CMK (cell line): ENCODE measurements at places on chromosomes 2 and 18.

DNA sequence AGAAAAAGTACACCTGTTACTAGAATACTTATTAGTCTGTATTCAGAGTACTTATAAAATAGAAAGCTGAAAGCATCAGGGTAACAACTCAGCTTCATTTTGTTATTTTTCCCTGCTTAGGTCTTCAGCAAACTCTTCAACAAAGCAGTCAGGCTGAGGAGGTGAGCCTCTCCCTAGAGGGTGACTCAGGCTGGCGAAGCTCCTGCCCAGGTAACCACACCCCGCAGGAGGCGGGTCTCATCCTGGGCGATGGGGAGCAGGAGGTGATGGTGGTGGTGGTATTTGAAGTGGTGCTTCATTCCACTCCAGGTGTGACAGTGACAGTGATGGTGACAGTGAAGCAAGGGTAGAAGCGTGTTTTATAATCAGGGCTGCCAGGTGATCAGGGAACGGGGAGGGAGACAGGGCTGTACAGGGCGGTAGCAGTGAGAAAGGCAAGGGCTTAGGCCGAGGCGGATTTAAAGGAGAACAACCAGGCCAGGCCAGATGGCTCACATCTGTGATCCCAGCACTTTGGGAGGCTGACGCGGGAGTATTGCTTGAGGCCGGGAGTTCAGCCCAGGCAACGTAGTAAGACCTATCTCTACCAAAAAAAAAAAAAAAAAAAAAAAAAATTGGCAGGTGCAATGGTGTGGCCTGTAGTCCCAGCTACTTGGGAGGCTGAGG lies 127.1 kb downstream of the SOCS6 start:
- DNase-seq: no peak

DNA sequence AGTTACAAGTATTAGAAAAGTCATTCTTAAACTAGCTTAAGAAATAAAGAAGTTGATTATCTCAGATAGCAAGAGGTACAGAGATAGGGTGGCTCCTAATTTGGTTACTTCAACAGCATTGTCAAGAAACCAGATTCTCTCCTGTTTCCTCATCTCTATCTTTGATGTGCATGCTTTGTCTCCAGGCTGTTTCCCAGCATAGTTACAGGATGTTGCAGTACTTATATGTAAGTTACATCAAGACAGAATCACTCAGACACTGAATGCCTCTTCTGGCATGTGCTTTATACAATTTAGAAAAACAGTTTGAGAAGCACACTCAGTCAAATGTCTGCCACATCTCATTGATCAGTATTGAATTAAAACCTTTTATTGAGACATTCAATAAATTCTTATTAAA lies 189.5 kb upstream of the UBE2E3 start:
- DNase-seq: no peak

DNA sequence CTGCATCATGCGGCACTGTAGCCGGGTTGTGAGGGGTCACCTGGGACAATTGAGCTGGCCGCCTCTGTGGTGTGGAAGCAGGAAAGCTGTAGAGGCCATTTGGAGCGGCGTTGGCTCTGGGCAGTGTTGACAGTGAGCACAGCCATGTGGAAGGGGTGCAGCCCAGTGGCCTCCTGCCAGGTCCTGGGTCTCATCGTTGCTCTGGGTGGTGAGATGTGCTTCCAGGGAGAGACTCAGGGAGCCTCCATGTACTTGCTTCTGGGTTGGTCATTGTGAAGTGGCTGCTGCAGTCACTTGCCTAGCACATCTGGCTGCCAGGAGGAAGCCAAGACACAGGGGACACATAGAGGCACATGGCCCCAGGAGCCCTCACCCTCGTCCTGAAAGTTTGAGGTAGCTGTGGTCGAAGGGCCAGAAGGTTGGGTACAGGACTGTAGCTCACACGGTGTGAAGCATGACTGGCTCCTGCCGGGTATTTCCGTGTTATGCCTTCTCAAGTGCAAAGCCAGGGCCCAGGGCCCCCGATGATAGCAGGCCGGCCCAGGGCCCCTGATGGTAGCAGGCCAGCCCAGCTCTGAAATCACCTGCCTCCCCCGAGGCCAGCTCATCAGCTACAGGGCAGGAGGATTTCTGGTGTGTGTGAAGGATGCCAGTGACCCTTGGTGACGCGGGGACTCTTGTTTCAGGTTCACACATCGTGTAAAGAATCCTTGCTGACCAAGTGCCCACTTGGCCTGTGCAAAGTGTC lies 82.6 kb downstream of the DGKD start:
- DNase-seq: no peak

- no peak for DNase-seq
These were observed 61.4 kb downstream of the ID2 start for GRCh38 chr2:8743261-8743660.
